ENCODE measurements at places on chromosomes 5 and 9. TPM values are rescaled to one million over a fixed set of nuclear protein-coding genes. Genes with fewer than 3 reads are reported as not detected.

NUTM2G gene
- not detected for total RNA-seq

TXNDC8 gene
- total RNA-seq = not detected

DPP7 gene
- total RNA-seq = 137 TPM

PCDHGA6 gene
- total RNA-seq = 3.1 TPM

GPR21 gene
- total RNA-seq = not detected

FGF1 gene
- 12.1 TPM for total RNA-seq

TTLL11 gene
- 3.7 TPM for total RNA-seq

PCDHB2 gene
- total RNA-seq = 5.8 TPM

CTSV gene
- total RNA-seq = 3.1 TPM

PROP1 gene
- not detected for total RNA-seq

ANKRD34B gene
- 1.5 TPM for total RNA-seq

ECM2 gene
- not detected for total RNA-seq

GLDC gene
- 17.3 TPM for total RNA-seq

BARX1 gene
- not detected for total RNA-seq
